ENCODE measurements at places on chromosomes 1 and 21.

DNA sequence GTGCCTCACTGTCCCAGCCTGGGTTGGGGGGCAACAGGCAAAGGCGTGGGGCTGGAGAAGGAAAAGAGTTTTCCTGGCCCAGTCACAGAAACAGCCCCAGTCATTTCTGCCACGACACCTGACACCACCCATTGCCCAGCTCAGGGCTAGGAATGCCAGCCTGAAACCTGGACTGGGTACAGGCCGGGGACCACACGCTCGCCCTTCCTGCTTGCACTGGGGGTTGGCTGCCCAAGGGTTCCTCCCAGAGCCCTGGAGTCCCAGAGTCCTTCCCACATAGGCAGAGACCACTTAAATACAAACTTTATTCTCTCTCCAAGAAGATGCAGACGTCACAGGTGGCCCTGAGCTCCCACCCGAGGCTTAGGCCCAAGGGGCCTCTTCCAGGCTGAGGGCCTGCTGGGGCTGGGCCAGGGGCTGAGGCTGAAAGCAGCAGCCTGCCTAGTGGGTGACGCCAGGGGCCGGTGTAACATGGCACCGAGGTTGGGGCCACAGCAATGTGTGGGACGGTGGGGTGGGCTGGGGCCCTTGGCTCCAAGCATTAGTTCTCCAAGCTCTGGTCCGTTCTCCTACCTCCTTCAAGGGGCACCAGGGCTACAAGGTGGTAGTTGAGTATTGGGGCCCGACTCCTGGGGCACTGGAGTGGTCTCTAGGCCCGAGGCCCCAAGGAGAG is 1.6 kb downstream of the TMEM52 start:
- DNase-seq = no peak

DNA sequence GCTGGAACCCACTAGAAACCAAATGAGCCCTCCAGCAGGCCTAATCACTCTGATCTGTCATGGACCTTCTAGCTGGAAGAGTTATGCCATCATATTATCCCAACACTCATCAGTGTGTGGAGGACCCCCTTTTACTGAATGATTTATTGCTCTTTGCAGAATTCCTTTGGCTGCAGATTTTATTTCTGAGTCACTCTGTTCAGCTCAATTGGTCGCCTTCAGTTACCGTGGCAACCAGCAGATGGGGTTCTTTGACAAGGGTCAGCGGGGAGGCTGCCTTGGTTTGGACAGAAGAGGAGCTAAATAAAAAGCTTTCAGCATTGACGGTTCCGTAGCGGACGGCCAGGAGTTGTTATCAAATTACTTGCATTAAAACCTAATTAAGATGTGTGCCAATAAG is 220.1 kb downstream of the SDCCAG8 start:
- peak; percentile 81 for DNase-seq

GRCh38 chr1:221740369-221740992 is 1.4 kb downstream of the DUSP10 start:
- DNase-seq = peak; percentile 14

DNA sequence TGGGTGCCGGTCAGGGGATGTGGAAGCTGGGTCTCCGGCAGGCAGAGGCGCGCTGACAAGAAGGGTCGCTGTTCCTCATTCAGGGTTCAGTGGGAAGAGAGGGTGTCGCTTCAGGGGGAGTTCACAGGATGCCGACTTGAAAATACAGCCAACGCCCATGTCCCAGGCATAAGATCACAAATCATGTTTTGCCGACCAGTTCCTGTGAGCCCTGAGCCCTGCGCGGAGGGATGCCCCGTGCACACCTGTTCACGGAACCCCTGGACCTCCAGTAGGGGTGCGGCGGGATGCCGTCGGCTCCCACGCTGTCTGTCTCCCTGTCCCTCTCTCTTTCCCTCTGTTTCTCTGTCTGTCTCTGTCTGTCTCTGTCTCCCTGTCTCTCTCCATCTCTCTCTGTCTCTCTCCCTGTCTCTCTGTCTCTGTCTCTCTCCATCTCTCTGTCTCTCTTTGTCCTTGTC is 26.8 kb downstream of the TP73 start:
- no peak for DNase-seq

GRCh38 chr1:30881319-30882181 is 27.0 kb downstream of the SDC3 start:
- no peak for DNase-seq

Data from fibroblast of skin of right quadriceps (primary cell).